ENCODE measurements at places on chromosomes 16 and 17.

DNA sequence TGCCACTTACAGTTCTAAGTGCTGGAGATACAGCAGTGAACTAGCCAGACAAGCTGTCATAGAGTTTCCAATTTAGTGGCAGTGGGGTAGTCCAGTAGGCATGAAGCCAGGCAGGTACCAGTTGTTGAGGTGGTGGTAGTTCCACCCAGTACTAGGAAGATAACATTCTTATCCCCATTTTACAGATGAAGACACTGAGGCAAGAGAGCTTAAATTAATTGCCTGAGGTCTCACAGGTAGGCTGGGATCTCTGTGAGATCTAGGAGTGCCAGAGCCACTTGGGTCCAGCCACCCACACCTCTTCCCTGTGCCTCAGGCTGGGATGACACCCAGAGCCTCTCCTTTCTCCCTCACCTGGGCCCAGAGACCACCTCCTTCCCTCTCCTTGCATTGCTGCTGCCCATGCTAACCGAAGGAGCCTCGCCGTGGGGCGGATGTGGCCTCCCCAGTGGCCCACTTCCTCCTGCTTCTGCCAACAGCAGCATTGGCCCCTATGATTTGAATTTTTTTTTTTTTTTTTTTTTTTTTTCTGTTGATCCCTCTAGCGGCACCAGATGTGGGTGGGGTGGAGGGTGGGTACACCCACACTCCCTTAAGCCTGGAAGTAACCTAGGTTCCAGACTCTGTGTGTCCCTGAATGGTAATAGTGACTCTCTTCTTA is 114.0 kb downstream of the PRKCB start:
- DNase-seq, result no peak

- no peak for DNase-seq
Observed at GRCh38 chr17:66834919-66835454, at the start of gene CACNG5. TSS of gene CACNG5 (plus strand) at chr17:66835117. CDS start at chr17:66877333, 42,216 bp downstream.

- no peak for DNase-seq
Observed at GRCh38 chr17:50918071-50918932, 52.1 kb upstream of the TOB1 start.

GRCh38 chr17:39404542-39405378 is 3.3 kb upstream of the FBXL20 start:
- no peak for DNase-seq

- DNase-seq, result no peak
Observed at GRCh38 chr17:66549731-66550207, 247.4 kb downstream of the PRKCA start.

- DNase-seq, result no peak
Observed at GRCh38 chr17:10001306-10001873, 96.3 kb upstream of the RCVRN start.

- DNase-seq, result no peak
Observed at GRCh38 chr17:39114723-39115122, 36.7 kb downstream of the PLXDC1 start.

DNA sequence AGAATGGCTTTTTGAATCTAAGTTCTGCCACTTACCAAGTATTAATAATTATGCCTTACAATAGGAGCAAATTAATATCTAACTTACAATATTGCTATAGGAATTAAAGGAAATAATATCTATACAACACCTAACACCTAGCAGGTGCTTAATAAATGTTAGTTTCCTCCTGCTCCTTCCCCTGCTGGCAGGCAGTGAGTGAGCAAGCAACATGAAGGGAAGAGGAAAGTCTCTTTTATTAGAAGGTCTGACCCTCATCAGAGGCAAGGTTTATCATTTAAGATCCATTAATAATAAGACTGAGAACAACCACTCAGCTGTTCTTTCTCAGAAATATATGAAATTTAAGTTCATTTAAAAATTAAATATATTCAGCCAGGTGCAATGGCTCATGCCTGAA is 6.7 kb upstream of the DYNC1LI2 start:
- no peak for DNase-seq

GRCh38 chr17:15660077-15660476 is 24.0 kb downstream of the TRIM16 start:
- DNase-seq, result no peak

- no peak for DNase-seq
Observed at GRCh38 chr16:30900588-30900987, 4.2 kb downstream of the CTF1 start.

DNA sequence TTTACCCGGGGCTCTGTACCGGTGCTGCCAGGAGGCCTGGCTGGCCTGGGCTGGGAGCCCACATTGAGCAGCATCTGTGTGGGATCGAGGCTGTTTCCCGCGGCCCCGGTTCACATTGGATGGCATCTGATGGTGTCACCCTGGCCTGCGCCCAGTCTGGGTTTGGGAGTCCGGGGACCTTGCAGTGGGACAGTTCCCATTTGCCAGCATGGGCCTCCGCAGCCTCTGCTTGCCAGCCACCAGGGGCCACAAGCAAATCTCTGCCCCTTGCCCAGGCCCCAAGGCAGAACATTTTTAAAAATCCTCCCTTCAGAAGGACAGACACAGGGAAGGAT is 64.5 kb downstream of the BANP start:
- no peak for DNase-seq

All from gastrocnemius medialis (tissue), 4 donors.